ENCODE measurements at places on chromosomes 7 and 10.

DNA sequence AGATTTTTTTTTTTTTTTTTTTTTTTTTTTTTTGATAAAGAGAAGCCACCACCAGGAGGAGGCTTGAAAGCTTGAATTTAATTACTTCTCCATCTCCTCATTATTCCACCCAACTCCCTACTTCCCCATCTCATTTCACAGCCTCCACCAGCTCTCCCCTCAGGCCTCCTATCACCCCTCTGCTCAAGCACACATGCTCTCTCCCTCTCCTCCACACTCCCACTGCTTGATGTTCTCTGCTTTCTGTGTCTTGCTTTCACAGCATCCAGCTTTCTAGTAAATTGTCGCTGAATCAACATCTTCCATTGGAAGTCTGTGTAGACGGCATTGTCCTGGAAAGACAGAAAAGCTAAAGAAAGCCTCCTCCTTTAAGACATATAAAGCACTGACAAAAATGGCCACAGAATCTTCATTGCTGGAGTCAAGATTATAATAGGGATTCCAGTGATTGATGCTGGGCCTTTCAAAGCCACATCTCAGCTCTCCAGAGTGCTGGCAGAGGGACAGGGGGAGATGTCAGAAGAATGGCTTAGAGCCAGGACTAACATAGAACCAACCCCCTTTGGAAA, 58.3 kb downstream of the DOCK4 start:
- no peak for DNase-seq

GRCh38 chr7:90792301-90792700, 196.2 kb downstream of the CDK14 start:
- DNase-seq = no peak

GRCh38 chr10:60704471-60704870, 73.8 kb upstream of the CDK1 start:
- DNase-seq = no peak

DNA sequence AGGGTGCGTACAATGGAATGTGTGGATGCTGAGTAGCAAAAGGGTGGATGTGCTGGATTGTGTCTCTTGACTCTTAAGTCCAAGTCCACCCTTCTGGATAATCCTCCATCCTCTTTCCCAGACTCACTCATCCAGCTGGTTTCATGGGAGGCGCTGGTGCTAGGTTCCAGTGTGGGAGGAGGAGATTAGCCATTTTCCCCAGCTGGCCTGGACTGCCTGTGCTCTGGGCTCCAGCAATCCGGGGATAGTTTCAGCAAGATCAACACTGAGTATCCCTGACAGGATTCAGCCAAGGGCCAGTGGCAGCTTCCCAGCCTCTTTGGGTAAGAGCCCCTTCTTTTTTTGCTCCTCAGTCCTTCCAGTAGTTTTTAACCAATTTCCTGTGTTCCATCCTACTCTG, 21.6 kb upstream of the TRIL start:
- DNase-seq = no peak

DNA sequence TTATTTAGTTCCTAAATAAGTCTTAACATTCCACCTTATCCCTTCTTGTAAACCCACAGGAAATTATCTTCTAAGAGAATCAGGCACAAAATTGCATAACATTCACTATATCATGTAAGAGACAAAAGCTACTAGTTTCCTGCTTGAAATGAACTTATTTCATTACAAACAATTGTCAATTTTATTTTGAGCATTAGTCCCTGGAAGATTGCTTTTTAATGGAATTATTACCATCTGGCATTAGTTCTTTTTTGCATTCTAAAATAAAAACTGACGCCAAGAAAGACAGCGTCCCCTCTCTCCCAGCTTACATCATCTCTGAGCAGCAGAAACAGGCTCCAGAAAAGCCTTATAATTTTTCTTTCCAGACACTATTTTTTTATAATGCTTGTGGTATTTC, 121.8 kb downstream of the NOC3L start:
- DNase-seq = no peak

DNA sequence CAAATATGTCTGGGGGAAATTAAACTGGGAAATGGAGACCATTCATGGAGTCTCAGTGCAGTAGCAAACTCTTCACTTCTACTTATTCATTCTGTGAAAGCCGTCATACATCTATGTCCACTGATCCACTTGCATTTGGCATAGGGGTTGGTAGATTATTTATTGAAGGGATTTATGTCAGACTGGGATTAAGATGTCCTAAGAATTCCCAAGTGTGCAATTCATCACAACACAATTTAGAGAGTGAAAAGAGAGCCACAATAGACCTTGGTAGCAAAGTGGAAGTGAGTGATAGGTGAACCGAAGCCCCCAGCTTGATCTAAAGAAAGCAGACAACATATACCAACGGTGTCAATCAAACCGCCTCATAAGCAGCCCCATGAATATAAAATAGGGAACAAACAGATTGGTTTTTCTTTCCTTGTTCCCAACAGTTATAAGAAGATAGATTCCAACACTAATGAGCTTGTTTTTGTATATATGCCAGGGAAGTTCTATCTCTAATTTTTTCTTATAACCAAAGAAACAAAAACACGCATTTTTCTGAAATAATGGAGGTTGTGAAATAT, 234.3 kb downstream of the CACNA2D1 start:
- no peak for DNase-seq

DNA sequence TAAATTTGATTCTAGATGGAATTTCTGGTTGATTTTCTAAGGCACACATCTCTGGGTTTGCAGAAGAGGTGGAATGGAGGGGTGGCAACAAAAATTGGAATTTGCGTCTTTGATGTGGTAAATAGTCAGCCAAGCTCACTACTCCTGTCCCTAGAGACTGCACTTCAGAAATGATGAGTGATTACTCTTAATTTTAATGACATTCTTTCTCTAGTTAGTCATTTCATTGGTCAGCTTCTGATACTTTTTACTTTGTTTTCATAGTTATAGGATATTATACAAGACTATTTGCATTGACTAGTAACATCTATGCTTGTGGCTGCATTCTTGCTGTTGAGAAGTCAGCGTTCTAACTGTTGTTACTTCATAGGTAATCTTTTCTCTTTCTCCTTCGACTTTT, 658.3 kb downstream of the SUGCT start:
- DNase-seq = no peak

DNA sequence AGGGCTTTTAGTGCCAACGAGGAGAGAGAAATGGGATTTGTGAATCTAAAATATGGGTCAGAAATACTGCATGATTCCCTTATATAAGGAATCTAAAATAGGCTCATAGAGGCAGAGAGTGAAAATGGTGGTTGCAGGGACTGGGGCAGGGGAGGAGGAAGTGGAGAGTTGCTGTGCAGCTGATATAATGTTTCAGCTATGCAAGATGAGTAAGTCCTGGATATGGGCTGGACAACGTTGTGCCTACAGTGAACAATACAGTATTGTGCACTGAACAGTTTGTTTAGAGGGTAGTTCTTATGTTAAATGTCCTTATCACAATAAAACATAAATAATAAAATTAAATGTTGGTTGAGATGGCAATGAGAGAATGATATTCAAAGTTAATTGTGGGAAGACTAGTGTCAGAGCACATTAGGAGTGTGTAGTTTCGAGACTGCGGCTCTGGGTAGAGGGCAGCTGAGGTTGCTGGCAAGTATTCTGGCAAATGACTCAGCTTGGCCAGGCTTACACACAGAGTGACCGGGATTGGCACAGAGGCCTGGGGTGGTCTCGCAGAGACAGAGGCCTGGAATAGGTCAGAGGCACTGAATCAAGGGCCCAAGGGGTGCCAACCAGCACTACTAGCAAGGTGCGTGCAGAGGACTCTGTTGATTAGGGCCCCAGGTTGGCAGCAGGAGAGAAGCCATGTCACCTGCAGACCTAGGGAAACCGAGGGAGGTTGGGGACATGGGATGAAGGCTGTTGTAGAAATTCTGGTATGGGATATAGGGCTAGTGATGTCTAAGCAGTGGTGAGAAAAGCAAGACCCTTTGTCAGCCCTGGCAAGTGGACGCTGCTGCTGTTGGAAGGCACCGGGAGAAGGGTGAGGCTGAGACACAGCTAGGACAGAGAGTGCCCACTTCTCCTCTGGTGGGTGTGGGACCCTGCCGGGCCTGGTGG, 2.8 kb upstream of the DEPP1 start:
- DNase-seq = no peak

- DNase-seq = no peak
Measured at GRCh38 chr10:77350134-77350533, 287.5 kb downstream of the KCNMA1 start.

DNA sequence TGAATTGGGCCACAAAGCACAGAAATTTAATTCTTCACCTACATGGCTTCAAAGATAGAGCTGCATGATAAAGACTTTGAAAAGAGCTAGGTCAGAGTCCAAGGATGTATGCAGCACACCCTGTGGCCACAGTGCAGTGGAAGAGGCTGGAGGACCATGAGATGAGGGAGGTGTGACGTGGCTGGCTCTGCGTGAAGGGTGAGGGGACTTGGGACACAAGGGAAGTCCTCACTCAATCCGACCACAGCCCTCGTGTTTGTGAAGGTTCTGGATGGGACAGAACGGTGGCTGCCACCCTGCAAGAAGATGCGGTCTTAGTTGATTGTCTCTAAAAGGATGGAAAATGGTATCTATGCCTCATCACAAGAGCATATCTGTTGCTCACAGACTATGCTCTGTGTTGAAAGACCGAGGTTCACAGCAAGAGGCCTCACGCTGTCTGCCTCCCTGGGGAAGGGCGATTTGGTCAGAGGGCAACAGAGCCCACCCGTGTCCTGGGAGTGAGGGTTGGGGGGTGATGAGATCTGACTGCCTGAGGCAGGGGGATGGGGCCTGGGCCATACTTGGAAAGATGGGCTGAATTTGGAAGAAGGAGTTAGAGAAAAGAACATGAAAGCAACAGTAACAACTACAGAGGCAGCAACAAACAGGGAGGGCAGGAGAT, 174.4 kb upstream of the SHH start:
- DNase-seq = no peak

DNA sequence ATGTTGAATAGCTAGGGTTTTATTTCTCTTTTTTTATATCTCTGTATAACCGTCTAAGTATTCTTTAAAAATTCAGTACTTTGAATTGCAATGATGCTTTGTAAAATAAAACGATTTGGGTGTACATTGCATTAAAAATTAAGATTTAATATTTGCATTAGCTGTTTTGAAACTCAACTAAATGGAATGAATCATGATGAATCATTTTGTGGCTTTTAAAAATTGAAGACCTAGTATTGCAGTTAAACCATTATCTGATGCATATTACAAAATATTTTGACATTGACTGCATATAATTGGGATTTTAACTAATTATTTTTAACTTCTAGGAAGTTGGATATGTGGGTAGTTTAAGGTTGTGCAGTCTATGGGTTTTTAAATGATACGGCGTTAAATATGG, 314.0 kb downstream of the CDK14 start:
- no peak for DNase-seq

GRCh38 chr10:121378251-121378801, 219.9 kb downstream of the FGFR2 start:
- no peak for DNase-seq

DNA sequence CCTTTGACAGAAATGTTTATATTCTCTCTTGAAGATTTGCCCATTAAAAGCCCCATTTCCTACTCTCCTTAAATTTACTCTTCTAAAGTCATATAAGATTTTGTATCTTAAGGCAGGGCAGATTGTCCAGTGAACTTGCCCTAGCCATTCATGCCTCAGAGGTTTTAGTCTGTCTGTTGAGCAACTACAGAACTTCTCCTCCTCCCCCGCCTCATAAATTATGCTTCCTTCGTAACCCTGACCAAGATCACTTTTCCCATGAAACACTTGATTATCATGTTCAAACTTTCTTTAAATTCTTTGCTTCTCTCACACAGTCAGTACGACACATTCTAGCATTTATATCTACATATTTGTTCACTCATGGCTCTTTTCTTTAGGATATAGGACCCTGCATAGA, 621.3 kb downstream of the ANKRD7 start:
- no peak for DNase-seq

- DNase-seq = no peak
Measured at GRCh38 chr7:2198206-2198605, 34.5 kb downstream of the MAD1L1 start.

DNA sequence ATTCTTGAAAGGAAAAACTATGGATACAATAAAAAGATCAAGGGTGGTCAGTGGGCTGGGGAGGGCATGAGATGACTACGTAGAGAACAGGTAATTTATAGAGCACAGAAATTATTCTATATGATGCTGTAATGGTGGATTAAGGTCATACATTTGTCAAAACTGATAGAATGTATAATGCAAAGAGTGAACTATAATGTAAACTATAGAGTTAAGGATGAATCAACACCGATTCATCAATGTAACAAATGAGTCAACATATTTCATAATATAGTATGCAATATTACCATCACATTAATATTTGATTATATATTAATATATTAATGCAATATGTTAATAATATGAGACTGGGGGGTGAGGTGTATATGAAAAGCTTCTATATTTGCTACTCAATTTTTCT, 555.6 kb upstream of the POT1 start:
- DNase-seq = no peak

DNA sequence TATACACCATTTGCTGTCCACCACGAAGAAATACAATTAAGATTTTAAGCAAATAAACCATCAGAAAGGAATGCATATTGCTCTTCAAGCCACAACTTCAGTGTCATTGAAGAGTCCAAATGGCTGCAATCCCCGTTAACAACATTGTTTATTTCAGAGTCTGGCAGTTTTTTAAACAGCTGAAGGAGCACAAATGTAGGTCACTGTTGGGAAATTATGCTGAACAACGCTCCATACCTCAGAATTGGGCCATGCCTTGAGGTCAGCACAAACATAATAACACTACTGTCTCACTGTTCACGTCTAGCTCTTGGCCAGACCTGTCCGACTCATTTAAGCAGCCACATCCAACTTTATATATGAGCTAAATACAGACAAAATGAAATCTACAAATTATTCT, 453.9 kb upstream of the GHITM start:
- no peak for DNase-seq

GRCh38 chr10:24310104-24310503, 101.2 kb downstream of the KIAA1217 start:
- no peak for DNase-seq

DNA sequence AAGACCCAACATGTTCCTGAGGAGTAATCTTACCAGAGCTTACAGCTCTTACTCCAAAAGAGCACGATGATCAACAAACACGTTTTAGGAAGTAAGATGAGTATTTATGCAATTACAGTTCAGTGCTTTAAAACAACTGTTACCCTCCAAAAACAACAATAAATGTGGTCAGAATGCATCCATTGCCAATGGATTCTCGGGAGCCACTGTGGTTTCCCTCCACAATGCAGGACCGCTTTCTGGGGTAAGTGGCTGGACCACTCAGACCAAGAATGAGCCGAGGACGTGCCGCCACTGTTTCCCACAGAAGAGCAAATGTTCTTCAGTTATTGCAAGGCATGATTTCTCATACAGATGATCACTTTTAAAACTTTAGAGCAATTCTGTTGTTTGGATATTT, 232.3 kb upstream of the MKLN1 start:
- DNase-seq = no peak

GRCh38 chr10:22693860-22694259, 20.5 kb downstream of the PIP4K2A start:
- DNase-seq = no peak

GRCh38 chr10:11796474-11796873, 26.7 kb upstream of the PROSER2 start:
- DNase-seq = no peak
